ENCODE measurements at places on chromosomes 5 and 9.

DNA sequence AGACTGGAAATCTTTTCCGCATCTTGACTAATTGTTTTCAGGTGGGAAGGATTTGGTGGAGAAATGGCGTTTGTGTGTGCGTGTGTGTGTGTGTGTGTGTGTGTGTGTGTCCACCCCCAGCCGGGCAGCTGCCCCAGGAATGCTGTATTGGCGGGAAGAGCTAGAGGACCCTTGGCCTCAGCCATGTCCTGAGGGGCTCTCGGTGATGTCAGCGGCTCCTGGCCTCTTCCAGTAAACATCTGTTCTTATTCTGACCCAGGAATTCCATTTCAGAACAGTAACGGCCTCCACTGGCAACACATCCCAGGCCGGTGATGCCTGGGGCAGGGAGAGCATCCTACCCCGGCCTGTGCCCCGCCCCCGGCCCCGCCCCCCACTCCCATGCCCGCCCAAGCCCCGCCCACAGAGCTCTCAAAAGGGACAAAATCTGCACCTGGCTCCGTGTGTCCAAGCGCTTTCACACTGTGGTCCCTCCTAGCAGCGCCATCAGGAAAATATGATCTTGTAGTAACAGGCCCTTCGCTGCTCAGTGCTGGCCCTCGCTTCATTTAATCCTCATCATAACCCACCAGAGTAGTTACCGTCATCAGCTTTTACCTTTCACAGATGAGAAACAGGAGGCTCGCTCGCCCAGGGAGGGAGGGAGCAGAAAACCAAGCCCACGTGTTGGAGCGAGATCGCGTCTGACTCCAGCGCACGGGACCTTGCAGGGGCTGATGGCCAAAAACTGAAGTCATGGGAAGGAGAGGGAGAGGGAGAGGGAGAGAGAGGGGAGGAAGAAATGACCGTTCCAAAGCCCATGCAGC, 18.9 kb downstream of the ADAMTS2 start:
- peak; percentile 90 for DNase-seq

- DNase-seq, result no peak
Observed at GRCh38 chr9:123695386-123695785, 234.5 kb downstream of the DENND1A start.

GRCh38 chr9:109256336-109256735, 64.5 kb downstream of the EPB41L4B start:
- no peak for DNase-seq

DNA sequence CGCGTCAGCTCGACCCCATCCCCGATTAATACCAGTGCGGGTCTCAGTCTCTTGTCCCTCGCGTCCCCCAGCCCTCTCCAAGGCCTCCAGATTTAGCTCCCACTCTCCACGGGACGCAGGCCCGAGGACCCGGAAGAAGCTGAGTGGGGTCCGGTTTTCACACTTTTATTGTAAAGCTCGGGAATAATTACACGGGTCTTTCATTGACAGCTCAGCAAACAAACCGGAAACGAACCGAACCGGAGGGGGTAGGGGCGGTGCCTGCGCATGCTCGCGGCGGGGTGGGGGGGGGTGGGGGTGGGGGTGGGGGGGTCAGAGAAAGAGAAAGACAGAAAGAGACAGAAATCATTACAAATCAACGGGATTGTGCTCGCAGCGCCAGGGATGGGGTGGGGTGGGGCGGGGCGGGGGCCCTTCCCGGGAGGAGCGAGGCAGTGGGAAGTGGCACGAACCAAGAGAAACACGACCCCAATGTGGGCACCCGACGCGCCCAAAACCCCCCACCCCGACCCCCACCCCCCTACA, 27.9 kb downstream of the PCDH1 start:
- peak; percentile 61 for DNase-seq

- no peak for DNase-seq
Observed at GRCh38 chr9:136844761-136845464, 2.6 kb downstream of the AJM1 start.

Data from choroid plexus epithelial cell (primary cell).